Tibial artery (tissue), 4 donors: ENCODE measurements at places on chromosomes 2 and 18.

GRCh38 chr2:42949125-42949524, 156.7 kb upstream of the HAAO start:
- no peak for DNase-seq

DNA sequence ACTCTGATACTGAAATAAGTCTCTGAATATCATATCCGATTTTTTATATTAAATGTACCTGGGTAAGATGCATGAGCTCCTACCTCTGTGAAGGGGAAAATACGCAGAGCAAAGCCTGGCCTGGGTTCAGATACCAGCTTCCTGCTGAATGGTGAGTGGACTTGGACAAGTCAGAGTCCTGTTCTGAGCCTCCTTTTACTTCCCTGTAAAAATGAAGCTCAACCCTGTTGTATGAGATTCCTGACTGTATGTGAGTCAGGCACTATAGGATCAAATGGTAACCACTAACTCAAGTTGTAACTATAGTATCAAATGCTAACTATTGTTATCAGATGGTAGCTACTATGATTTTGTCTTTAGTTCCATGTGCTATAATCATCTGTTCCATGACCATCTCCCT, 561.7 kb downstream of the CNTNAP5 start:
- DNase-seq, result no peak

DNA sequence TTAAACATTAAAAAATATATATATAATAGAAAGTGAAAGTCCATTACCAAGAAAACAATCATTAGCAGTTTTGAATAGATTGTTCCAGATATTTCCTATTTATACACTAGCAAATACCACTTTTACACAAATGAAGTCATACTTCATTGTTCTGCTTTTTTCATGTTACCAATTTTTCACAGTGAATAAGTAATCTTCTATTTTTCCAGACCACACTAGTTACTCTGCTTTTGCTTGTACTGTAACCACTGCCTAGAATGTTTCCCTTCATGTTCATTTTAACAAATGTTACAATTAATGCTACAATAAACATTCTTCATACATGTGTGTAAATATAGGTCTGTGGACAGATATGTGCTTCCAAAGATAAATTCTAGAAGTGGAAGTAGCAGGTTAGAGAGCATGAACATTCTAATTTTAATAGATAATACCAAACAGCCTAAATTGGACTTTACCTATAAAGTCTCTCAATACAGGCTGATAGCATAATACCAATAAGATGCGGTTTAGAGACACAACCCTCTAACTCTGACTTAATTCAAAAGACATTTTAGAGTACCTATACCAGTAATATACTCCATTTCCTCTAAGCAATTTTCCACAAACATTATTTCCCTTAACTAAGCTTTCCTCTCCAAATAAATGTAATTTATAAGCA, 17.0 kb downstream of the ITSN2 start:
- no peak for DNase-seq

- no peak for DNase-seq
Observed at GRCh38 chr2:10814571-10815331, 2.2 kb upstream of the PDIA6 start.

DNA sequence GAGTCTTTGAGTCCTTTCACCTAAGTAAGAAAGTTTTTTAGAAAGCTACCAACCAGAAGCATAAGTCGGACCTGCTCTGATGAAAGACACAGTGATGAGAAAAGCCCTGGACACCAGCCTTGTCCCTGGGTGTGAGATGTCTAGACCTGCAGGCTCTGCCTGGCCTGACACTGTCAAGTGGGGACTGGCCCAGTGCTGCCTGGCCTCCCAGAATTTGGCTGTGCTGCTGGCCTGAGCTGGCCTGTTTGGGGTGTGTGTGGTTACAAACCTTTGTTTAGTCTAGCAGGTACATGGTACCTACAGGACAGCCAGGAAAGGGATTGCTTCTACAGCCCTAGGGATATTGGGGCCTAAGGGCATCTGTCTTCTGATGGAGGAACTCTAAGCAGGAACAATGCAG, 48.3 kb downstream of the ASB1 start:
- DNase-seq, result no peak

DNA sequence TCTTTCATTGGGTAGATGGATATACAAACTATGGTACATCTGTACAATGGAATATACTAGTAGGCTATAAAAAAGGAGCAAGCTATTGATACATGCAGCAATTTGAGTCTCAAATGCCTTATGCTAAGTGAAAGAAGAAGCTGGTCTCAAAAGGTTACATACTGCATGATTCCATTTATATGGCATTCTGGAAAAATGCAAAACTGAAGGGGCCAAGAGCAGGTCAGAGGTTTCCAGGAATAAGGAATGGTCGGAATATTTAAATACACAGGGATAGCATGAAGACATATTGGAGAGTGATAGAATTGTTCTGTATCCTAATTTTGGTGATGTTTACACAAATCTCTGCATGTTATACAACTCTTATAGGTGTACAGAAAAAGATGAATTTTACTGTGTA, 85.8 kb downstream of the BABAM2 start:
- DNase-seq, result no peak

- no peak for DNase-seq
Observed at GRCh38 chr2:163863073-163863472, 127.3 kb upstream of the FIGN start.

DNA sequence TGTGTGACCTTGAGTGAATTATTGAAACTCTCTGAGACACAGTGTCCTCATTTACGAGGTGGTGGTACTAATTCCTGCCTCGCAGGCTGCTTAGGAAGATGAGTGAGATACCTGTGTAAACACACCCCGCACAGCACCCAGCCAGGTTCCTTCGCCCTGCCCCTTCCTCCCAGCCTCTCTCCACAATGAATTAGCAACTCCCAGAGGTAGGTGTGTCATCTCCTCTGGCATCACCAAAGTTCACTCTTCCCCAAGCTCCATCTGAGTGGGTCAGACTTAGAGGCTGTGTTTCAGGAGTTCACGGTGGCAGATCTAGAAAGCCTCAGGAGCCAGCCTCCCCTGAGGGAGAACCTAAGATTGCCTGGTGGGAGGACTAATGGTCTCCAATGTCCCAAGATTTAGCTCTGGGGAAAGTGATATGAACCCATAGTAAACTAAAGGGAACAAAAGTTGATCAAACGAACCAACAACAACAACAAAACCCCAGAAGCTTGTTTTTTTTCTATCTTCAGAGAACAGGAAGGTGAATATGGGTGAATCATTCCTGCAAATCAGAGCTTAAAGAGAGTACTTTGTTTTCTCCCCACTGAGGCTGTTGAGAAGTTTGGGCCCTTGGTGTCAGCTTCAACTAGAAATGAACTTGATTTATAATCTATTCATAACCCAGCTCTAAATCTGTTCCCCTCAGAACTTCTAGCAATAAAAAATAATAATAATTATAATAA, 44.4 kb upstream of the NRP2 start:
- no peak for DNase-seq

DNA sequence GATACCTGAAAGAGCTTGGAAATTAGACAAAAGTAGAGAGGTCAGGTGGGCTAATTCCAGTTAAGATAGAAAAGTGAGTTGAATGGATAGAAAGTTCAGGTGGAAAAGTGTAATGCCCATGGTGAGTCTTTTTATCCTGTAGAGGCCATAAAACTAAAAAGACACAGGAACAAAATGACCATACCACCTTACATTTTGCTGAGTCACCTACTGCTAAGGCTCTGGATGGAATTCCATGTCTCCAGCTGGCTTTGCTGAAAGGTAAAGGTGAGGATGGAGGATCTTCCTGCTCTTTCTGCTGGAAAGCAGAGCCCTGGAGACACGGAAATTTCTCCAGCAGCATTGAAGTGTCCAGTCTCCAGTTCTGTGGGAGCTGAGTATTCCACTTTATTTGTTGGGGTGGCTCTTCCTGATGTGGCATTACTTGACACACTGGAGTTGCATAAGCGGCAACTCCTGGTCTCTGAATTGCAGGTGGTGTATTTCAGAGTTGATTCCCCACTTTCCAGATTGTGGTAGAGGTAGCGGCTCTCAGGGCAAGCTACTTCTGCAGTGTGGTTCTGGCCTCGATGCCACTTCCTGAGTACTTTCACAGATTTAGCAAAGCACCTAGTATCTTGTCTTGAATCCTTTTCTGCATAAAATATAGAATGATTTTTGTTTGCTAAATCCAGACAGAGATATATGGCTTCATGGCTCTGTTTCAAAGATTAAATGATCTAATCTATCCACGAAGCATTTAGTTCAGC, 10.7 kb downstream of the IL1RL2 start:
- DNase-seq, result no peak

DNA sequence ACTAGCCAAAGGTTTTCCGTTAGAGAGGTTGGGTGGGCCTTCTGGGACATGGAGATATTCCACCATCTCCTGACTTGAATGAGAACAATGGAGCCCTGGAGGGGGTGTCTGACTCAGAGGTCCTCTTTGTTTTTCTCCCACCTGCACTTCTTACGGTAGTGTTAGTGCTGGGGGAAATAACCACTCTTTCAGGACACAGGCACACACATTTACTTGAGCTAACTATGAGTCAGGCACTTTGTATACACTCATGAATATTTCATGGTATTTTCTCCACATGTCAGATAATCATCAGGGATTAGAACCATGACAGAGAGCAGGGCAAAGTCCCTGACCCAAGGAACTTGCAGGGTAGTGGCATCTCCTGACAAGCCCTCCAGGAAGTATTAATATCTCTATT, 439.1 kb downstream of the TSN start:
- no peak for DNase-seq

- DNase-seq, result no peak
Observed at GRCh38 chr2:15953891-15954680, 13.7 kb downstream of the MYCN start.

DNA sequence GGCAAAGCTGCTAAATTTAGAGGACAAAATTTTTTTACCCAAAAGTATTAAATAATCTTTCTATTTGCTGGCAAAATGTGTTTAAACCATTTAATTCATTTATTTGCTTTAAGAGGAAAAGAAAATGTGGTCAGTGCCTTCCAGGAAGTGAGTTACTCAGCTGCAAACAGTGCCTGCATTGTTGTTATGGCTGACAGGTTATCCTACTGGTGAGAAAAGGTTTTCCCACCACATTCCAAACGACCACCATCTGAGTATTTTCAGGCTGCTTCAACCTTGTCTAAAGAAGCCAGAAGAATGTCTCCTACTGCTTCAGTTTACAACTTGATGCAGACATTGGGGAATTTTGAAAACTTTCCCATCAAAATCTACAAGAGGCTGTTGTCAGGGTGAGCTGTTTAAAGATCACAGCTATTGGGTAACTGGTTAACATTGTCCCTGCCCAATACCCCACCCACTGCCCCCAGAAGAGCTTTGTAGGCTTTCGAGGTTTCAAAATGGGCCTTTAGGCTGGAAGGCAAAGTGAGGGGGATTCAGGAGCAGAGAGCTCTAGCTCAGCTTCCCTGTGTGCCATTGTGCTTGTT, 461.3 kb upstream of the FANCL start:
- DNase-seq, result no peak

- no peak for DNase-seq
Observed at GRCh38 chr2:43124687-43125057, 101.7 kb downstream of the ZFP36L2 start.

DNA sequence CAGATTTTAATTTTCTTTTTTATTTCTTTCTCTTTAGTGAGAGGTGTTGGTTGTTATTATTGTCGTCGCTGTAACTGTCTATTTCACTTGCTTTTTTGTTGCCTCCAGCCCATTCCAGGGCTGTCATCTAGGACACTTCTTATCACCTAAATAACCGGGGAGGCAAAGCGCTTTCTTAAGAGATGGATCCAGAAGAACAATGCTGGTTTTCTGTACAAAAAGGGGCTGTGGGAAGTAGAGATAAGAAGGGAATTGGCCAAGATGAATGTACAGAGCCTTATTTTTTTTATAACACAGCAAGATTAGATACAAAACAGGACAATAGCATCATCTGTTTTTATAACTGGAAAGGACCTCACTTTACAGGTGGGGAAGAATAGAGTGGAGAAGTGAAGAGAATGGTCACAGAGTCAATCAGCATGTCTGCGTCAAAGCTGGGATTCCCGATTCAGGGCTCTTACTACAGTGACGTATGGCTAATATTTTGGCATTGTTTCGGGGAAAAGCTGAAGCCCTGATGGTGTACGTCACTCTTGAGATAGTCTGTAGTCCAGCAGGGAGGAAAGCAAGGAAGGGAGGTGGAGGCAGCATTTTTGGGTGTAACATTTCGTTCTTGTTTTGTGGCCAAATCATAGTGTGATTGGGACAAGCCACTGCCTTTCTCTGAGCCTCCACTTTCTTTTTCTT, 23.2 kb downstream of the IL1B start:
- DNase-seq, result no peak

DNA sequence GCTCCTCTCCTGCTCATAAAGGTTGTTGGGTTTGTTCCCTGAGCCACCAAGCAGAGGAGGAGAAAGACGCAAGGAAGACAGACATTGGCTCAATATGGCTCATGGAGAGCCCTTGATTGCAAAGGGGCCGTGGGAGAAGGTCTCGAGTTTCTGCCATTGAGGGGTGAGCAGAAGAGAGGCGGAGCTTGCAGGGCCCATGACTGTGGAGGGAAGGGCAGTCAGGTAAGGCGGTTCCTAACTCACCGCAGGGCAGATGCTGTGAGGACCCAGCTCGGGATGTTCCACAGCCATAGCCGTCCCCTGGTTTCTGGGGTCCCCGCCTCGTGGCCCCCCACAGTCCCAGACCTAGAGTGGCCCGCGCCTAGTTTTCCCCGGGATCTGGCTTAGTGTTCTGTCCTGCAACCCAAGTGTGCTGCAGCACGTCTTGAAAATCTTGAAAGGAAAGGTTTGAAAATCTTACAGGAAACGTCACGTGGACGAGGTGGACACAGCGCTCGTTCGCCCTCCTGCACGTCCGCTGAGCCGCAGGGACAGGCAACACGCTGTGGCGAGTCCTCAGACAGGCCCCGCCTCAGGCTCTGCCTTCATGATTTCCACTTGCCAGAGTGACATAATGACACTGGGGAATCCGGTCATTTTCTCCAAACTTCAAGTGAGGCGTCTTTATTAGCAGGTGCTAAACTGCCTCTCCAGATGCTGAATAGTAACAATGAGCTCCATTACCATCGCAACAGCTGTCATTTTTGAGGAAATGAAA, 105.5 kb upstream of the HDAC4 start:
- DNase-seq, result no peak

DNA sequence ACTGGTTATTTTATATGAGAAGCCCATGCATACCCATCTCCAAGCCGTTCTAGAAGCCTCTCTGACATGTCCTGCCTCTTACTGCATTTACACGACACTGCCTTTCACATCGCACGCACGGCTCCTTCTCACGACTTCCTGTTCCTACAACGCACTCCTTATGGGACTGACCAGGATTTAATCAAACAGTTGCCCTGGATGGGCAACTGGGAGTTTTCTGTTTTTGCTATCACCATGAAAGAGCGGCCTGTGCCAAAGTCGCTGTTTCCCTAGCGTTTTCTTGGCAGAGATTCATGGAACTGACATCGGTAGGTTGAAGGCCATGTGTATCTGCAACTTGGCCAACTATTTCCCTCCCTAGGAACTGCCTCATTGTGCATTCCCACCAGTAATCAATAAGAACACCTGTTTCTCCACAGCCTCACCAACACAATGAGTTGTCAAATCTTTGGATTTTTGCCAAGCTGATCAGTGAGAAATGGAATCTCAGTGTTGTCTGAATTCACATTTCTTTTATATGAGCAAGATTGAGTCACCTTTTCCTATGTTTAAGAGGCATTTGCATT, 97.2 kb upstream of the OTOS start:
- DNase-seq, result peak; percentile 81
